ENCODE measurements at places on chromosomes 7 and 10.

DNA sequence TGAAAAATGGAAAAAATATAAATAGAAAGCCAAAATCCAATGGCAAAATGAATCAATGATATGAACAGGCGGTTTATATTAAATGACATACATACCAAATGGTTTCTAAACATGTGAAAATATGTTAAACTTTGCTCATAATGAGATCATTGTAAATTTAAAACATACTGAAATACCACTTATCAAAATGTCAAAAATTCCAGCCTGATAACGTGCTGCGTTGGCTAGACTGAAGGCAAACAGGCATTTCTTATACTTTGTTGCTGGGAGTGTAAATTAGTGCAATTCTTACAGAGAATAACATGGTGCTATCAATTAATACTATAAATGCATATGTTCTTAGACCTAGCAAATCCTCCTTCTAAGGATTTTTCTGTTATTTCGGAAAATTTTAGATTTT lies 225.8 kb upstream of the FAM3C start:
- no peak for DNase-seq

GRCh38 chr7:137904833-137905232 lies 58.1 kb upstream of the DGKI start:
- no peak for DNase-seq

- no peak for DNase-seq
Observed at GRCh38 chr10:66940965-66941364, 15.1 kb downstream of the LRRTM3 start.

- no peak for DNase-seq
Observed at GRCh38 chr7:1610013-1610677, 40.3 kb upstream of the PSMG3 start.

- no peak for DNase-seq
Observed at GRCh38 chr10:95303950-95304349, 13.1 kb upstream of the PDLIM1 start.

Data from activated T-cell treated with anti-CD3 and anti-CD28 coated beads for 1 hour (primary cell).